Ovary (tissue), 10 donors: ENCODE measurements at places on chromosomes 4 and X.

DNA sequence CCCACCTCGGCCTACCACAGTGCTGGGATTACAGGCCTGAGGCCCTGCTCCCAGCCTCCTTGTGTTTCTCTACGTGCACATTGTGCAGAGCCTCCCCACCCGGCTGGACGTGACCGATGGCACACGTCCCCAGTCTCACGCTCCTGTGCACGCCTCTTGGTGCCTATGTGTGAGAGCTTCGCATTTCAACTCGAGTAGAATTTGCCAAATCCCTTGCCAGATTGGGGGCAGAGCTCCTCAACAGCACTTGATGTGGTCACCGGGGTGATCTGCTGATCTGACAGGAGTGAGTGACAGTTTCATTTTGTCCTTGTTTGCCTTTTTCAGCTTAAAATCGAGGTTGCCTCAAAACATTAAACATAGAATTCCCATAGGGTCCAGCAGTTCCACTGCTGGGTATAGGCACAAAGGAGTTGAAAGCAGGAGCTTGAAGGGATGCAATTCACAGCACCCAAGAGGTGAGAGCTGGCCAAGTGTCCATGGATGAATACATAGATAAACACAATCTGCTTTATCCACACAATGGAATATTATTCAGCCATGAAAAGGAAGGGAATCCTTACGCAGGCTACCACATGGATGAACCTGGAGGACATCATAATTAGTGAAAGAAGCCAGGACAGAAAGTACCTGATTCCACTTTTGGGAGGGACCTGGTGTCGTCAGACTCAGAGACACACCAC lies 17.6 kb downstream of the TMEM187 start:
- H3K36me3 ChIP-seq, result no peaks in the 10 kb centered on the region
- no peak overlapping the region for H3K27ac ChIP-seq
- H3K4me3 ChIP-seq, result no peak overlapping the region
- no peak for DNase-seq
- no peaks in the 10 kb centered on the region for H3K4me1 ChIP-seq

- no peak for DNase-seq
- peak overlapping the region; percentile 36 for H3K4me3 ChIP-seq
- no peak overlapping the region for H3K27ac ChIP-seq
- H3K4me1 ChIP-seq, result no peaks in the 10 kb centered on the region
- H3K27me3 ChIP-seq, result no peaks in the 10 kb centered on the region
Observed at GRCh38 chrX:53319614-53320542, 38.5 kb upstream of the IQSEC2 start.

- H3K27me3 ChIP-seq, result no peaks in the 10 kb centered on the region
- H3K4me3 ChIP-seq, result no peak overlapping the region
- no peak overlapping the region for H3K27ac ChIP-seq
- H3K4me1 ChIP-seq, result no peaks in the 10 kb centered on the region
- no peak for DNase-seq
- no peaks in the 10 kb centered on the region for H3K36me3 ChIP-seq
Observed at GRCh38 chr4:173436149-173436579, 37.2 kb upstream of the SCRG1 start.

DNA sequence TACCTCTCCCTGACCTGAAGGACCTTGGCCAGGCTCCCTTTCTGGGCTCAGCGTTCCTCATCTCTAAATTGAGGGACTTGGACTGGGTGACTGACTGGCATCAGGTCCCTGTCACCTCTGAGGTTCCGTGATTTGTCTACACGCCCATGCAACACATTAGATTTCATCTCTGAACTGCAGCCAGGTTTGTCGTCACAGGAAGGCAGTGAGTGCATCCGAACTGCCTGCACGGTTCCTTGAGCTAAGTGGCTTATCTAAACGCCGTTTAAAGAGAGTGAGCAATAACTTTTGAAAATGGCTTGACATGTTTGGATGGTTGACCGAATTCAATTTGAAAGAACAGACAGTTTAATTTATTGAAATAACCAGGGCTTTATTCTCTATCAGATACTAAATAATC lies 70.1 kb downstream of the PCYT1B start:
- no peaks in the 10 kb centered on the region for H3K27me3 ChIP-seq
- no peak overlapping the region for H3K27ac ChIP-seq
- no peak overlapping the region for H3K4me3 ChIP-seq
- no peaks in the 10 kb centered on the region for H3K4me1 ChIP-seq
- no peak for DNase-seq

- H3K36me3 ChIP-seq, result no peaks in the 10 kb centered on the region
- H3K27me3 ChIP-seq, result no peaks in the 10 kb centered on the region
- no peak overlapping the region for H3K27ac ChIP-seq
- no peak overlapping the region for H3K4me3 ChIP-seq
Observed at GRCh38 chr4:134390319-134390718, 188.7 kb upstream of the PABPC4L start.

GRCh38 chrX:10117301-10117700 lies 39.5 kb upstream of the CLCN4 start:
- DNase-seq, result no peak
- no peak overlapping the region for H3K27ac ChIP-seq

- no peak overlapping the region for H3K4me3 ChIP-seq
- DNase-seq, result no peak
- no peaks in the 10 kb centered on the region for H3K27me3 ChIP-seq
- H3K27ac ChIP-seq, result no peak overlapping the region
- peaks cover 4% of the 10 kb centered on the region for H3K4me1 ChIP-seq
- no peaks in the 10 kb centered on the region for H3K36me3 ChIP-seq
Observed at GRCh38 chr4:151291485-151291884, 14.5 kb downstream of the PRSS48 start.

DNA sequence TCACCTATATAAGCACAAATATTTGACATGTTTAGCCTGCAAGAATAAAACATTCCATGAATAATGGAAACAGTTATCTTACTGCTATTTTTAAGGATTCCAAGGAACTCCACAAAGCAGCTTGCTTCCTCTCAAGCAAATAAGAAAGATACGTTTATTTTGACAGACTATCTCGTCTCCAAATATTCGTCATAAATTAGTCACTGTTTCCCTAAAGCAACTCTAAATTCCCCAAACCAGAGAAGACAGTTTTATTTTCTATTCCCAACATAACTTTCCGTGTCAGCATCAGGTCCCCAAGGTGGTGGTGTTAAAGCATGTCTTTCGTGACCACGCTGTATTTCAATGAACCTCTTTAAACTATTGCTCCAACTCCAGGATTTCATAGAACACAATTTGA lies 24.3 kb upstream of the DKK2 start:
- H3K27me3 ChIP-seq, result no peaks in the 10 kb centered on the region
- no peak overlapping the region for H3K4me3 ChIP-seq
- no peak overlapping the region for H3K27ac ChIP-seq
- H3K4me1 ChIP-seq, result no peaks in the 10 kb centered on the region
- DNase-seq, result no peak

DNA sequence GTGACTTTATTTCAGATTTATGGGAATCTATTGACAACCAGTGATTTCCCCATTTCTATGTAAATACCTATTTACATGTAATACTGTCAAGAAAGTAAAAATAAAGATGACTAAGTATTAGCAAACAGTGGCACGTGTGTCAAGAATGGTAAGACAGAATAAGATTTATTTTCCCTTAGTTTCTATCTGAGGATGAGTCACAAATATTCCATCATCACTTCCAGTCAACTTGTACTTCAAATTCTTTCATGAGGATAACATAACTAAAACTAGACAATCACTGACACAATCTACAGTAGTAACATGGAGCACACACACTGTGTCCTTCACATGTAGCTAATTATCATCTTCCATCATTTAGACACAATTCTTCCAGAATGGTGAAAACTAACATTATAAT lies 625.3 kb upstream of the PCDH7 start:
- no peak overlapping the region for H3K4me3 ChIP-seq
- H3K4me1 ChIP-seq, result no peaks in the 10 kb centered on the region
- no peaks in the 10 kb centered on the region for H3K36me3 ChIP-seq
- H3K27me3 ChIP-seq, result no peaks in the 10 kb centered on the region

DNA sequence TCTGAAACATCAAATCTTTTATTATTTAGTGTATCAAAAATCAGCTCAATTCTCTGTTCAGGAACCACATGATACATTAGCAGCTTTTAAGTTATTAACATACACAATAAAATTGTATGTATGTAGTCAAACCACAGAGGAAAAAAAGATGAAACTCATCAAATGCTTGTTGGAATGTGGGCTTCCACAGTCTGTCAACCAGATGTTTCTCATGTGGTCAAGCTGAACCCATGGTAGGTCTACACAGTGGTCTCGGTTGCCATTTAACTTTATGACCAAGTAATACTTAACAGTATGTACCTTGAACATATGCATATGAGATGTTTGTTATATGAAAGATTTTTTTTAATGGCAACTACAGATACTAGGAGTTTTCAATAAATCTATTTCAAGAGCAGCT lies 427.8 kb downstream of the IL15 start:
- DNase-seq, result no peak
- H3K27me3 ChIP-seq, result no peaks in the 10 kb centered on the region
- H3K4me1 ChIP-seq, result no peaks in the 10 kb centered on the region
- no peak overlapping the region for H3K4me3 ChIP-seq

GRCh38 chr4:41424522-41424921 lies 113.4 kb upstream of the LIMCH1 start:
- no peaks in the 10 kb centered on the region for H3K27me3 ChIP-seq
- H3K27ac ChIP-seq, result no peak overlapping the region
- H3K4me3 ChIP-seq, result no peak overlapping the region
- no peak for DNase-seq
- H3K36me3 ChIP-seq, result no peaks in the 10 kb centered on the region
- no peaks in the 10 kb centered on the region for H3K4me1 ChIP-seq

DNA sequence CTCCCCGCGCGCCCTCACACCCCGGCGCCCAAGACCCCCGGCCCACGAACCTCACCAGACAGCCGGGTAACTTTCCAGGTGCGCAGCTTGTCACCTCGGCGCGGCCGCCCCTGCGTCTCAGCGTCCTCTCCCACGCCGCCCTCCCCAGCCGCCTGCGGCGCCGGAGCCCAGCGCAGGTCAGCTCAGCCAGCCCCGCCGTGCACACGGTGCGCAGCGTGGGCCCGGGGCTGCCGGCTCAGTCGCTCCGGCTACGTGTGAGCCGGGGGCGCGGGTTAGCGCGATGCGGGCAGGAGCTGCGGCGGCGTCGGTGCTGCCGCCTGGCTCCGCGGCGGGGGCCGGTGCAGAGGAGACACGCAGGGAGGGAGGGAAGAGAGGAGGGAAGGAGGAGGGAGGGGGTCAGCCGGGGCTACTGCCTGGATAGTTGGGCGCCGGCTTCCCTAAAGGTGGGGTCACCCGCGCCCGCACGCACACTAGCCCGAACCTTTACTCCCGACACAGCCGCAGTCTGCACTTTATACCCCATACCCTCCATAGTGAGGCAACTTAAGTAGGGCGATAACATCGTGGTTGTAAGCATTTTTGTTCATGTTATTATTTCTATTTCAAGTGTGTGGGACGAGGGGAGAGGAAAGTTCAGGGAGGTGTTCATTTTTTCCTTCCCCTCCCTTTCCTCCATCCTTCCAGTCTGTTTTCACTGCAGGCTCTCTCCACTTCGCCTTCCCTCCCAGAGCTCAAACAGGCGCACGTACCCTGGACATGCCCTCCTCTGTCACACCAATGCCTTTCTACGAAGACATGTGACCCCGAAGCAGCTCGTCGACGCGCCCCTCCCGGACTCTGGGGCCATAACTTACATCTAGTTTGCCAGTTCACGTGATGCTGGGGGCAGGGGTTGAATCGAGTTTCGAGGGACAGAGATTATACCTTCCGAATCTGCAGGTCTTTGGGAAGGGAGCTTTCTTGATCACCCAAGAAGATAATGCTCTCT lies at the start of gene PRKG2:
TSS of gene PRKG2 (minus strand) at position 342 of the 988 bp plus-strand sequence. CDS start 10,175 bp downstream, outside the sequence.
- peak within 1 kb of the TSS; percentile 23 for H3K4me3 ChIP-seq
- no peaks in the 10 kb centered on the region for H3K27me3 ChIP-seq
- no peaks in the 10 kb centered on the region for H3K36me3 ChIP-seq
- no peak within 1 kb of the TSS for H3K27ac ChIP-seq
- DNase-seq, result no peak

DNA sequence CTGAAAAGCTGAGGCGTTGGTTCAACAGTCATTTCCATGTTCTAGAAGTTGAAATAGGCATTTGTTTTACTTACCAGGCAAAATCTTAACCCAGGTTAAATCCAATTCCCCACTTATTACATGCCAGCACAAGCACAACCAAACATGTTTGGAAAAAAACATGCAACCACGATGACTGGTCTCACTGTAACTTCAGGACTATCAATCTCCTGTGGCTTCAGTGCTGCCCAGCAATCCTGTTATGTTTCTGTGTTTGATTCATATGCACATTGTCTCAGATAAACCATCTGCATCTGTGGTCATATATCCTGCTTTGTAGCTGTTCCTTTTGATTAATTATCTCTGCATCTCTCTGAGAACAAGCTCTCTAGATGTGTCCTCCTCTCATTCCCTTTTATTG lies 28.3 kb downstream of the PRDM8 start:
- H3K4me1 ChIP-seq, result no peaks in the 10 kb centered on the region
- H3K27me3 ChIP-seq, result no peaks in the 10 kb centered on the region
- H3K4me3 ChIP-seq, result no peak overlapping the region

GRCh38 chr4:41192136-41192535 lies 22.2 kb downstream of the APBB2 start:
- H3K27me3 ChIP-seq, result no peaks in the 10 kb centered on the region
- H3K4me1 ChIP-seq, result peaks cover 12% of the 10 kb centered on the region
- H3K27ac ChIP-seq, result no peak overlapping the region

- H3K4me3 ChIP-seq, result no peak overlapping the region
- H3K27ac ChIP-seq, result no peak overlapping the region
- no peaks in the 10 kb centered on the region for H3K4me1 ChIP-seq
- no peak for DNase-seq
- H3K36me3 ChIP-seq, result no peaks in the 10 kb centered on the region
Observed at GRCh38 chr4:101718810-101719209, 71.7 kb upstream of the BANK1 start.

GRCh38 chr4:17163156-17163771 lies 264.8 kb upstream of the LDB2 start:
- no peaks in the 10 kb centered on the region for H3K27me3 ChIP-seq
- H3K4me3 ChIP-seq, result no peak overlapping the region
- DNase-seq, result no peak
- H3K4me1 ChIP-seq, result peaks cover 4% of the 10 kb centered on the region

DNA sequence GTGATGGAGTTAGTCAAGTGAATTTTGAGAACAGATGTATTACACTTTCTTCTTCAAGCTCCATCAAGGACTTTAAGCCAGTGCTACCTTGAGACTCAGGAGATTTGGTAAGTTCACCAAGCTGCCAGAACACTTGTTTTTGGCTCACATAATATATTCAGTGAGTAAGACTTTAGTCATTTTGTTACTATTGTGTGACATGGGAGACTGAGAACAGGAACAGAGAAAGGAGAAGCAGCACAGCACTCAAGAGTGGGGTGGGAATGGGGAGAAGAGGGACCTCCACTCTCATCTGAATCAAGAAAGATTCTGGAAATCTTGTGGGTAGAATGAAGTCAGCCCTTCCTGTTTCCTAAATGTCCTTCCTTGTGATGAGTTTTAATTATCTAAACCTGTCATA lies 87.3 kb upstream of the TET2 start:
- H3K27me3 ChIP-seq, result no peaks in the 10 kb centered on the region
- H3K4me1 ChIP-seq, result no peaks in the 10 kb centered on the region
- no peaks in the 10 kb centered on the region for H3K36me3 ChIP-seq
- DNase-seq, result no peak
- no peak overlapping the region for H3K4me3 ChIP-seq
- no peak overlapping the region for H3K27ac ChIP-seq

- no peaks in the 10 kb centered on the region for H3K36me3 ChIP-seq
- no peaks in the 10 kb centered on the region for H3K4me1 ChIP-seq
- H3K4me3 ChIP-seq, result no peak overlapping the region
Observed at GRCh38 chr4:106618956-106619355, 250.4 kb upstream of the GIMD1 start.

- no peaks in the 10 kb centered on the region for H3K4me1 ChIP-seq
- H3K4me3 ChIP-seq, result no peak overlapping the region
- H3K27ac ChIP-seq, result no peak overlapping the region
- DNase-seq, result no peak
Observed at GRCh38 chrX:23664496-23664895, 2.8 kb upstream of the PRDX4 start.

GRCh38 chr4:100369871-100370270 lies 148.0 kb downstream of the EMCN start:
- H3K27me3 ChIP-seq, result no peaks in the 10 kb centered on the region
- H3K4me3 ChIP-seq, result no peak overlapping the region
- peaks cover 5% of the 10 kb centered on the region for H3K4me1 ChIP-seq
- no peaks in the 10 kb centered on the region for H3K36me3 ChIP-seq
- DNase-seq, result no peak
